ENCODE measurements at places on chromosomes 6 and 20.

- peak; percentile 74 for DNase-seq
Measured at GRCh38 chr6:132161283-132161682, 210.1 kb upstream of the CCN2 start.

- peak; percentile 98 for DNase-seq
Measured at GRCh38 chr6:26026833-26027490, 60.3 kb upstream of the HFE start.

GRCh38 chr20:35472209-35472608 lies 16.8 kb downstream of the CEP250 start:
- no peak for DNase-seq

DNA sequence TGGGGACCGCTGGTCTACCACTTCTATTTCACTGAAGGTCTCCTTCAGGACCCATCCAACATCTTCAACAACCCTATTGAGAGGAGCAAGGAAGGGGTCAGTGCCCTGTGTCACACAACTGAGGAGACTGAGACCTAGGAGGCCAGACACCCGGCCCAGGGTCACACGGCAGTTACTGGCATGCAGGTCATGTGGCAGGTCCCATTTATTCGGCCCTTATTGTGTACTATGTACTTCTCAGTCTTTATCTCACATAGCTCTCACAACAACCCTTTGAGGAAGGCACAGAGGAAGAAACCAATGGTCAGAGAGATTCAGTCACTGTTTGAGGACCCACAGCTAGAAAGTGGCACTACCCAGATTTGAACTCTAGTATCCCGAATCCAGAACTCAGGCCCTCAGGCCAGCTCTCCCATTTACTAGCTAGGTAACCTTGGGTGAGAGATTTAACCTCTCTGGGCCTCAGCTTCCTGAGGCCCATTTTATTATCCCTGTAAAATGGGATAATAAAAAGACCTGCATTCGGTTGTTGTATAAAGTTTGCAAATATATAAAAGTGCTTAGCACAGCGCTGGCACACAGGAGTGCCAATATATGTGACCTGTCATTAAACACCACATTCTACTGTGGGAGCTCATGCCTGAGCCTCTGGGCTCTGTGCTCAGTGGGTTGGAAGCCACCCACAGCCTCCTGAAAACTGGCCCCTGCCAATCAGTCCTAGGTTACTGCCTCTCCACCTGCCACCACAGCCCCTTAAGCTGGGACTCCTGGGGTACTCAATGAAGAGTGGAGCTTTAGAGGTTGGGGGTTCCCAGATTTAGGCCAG lies 15.8 kb downstream of the TFEB start:
- DNase-seq: no peak

- DNase-seq: no peak
Measured at GRCh38 chr6:7960141-7960540, 49.6 kb upstream of the TXNDC5 start.

GRCh38 chr6:9138936-9139335 lies 703.6 kb upstream of the SLC35B3 start:
- peak; percentile 9 for DNase-seq

DNA sequence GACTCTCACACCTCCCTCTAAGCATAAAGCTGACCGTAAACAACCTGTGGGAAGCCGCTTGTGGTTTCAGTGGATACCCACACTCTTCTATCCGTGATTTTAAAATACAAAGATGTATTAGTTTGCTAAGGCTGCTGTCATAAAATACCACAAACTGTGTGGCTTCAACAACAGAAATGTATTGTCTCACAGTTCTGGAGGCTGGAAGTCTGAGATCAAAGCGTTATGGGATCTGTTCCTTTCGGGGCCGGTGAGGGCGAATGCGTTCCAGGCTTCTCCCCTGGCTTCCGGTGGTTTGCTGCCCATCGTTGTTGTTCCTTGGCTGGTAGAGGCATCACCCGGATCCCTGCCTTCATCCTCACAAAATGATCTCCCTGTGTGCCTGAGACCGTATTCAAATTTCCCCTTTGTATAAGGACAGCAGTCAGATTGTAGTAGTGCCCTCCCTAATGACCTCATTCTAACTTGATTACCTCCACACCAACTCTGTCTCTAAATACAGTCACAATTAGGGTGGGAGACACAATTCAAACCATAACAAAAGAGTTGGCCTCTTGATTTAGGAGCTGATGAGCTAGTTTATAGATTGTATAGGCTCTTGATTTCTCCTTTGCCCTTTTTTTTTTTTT lies 210.6 kb upstream of the SOX4 start:
- DNase-seq: no peak

- DNase-seq: no peak
Measured at GRCh38 chr6:30077218-30077617, 1.6 kb upstream of the RNF39 start.

GRCh38 chr6:170347091-170347490 lies 40.5 kb downstream of the FAM120B start:
- DNase-seq: no peak

GRCh38 chr20:42082611-42083010 lies 464.4 kb upstream of the CHD6 start:
- DNase-seq: peak; percentile 28

DNA sequence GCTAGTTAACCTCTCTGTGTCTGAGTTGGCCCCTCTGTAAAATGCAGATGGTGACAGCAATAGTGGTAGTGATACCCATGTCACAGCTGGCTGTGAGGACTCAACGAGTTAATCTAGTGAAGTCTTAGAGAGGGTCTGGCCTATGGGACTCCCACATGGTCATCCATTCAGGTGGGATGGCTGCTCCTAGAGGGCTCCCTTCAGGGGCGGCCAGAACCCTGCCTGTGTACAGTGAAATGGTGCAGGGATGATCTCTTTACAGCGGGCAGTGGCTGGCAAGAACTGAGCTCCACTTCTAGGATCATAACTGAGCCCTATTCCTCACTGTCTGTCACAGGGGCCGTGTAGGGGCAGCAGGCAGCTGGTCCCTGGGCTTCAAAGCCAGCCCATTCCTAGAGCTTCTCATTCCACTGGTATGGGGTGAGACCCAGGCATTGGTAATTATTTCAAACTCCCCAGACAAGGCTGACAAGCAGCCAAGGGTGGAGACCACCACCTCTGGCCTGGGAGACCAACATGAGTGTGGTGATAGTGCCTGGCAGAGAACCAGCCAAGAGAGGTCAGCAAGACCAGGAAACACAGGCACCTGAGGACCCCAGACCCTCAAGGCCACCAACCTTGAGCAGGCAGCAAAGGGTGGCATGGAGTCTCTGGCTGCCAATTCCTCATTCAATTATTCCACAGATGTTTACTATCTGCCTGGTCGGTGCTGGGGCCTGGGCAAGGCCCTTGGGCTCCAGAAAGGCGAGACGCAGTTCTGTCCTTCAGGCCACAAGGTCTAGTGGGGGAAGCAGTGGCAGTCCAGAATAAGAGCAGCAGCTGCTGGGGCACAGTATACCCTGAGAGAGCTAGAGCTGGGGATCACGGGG lies 103.4 kb downstream of the MRPL14 start:
- no peak for DNase-seq

DNA sequence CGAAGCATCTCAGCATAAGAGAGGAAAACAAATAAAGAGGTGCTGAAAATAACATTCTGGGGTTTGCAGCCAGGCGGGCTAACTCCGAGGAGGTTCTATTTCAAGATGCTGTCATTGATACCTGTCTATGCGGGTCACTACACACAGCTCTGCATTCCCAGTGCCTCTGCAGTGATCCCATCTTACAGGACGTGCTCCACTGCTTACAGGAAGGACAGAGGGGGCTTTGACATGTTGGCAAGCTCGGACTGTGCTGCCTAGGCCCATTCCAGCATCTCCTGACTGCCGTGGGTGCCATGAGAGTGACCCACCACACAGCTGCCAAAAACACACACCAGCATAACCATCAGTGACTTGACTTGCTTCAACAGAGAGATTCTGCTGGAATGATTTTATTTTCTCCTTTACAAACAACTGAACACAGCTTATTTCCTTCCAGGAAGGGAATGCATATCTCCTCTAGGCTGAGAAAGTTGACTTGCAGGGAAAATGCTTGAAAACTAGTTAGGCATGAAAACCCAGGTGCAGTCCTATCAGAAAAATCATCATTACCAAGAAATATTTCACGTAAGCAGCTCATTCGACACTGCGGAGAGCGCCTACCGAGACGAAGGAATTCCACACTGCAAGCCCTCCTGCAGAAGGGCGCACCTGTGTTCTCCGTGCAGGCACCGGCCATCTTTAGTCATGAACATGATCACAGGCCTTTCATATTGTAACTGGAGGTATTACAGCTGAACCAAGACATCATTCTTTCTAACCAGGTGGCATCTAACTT lies 62.5 kb downstream of the RAMACL start:
- no peak for DNase-seq

DNA sequence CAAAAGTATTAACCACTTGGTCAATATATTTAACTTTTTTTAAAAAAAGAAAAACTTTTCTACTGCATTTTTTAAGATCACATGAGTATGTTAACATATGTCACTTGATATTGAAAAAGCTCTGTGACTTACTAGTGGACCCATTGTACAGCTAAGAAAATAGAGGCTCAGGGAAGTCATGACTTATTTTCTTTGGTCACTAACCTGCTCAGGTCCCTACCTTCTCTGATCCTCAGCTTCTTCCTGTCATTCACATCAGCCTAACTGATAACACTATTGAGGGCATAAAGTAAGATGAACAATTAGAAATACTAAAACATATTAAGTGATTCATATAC lies 19.8 kb downstream of the AGPAT4 start:
- no peak for DNase-seq

- DNase-seq: no peak
Measured at GRCh38 chr20:10807013-10807412, 133.2 kb upstream of the JAG1 start.

DNA sequence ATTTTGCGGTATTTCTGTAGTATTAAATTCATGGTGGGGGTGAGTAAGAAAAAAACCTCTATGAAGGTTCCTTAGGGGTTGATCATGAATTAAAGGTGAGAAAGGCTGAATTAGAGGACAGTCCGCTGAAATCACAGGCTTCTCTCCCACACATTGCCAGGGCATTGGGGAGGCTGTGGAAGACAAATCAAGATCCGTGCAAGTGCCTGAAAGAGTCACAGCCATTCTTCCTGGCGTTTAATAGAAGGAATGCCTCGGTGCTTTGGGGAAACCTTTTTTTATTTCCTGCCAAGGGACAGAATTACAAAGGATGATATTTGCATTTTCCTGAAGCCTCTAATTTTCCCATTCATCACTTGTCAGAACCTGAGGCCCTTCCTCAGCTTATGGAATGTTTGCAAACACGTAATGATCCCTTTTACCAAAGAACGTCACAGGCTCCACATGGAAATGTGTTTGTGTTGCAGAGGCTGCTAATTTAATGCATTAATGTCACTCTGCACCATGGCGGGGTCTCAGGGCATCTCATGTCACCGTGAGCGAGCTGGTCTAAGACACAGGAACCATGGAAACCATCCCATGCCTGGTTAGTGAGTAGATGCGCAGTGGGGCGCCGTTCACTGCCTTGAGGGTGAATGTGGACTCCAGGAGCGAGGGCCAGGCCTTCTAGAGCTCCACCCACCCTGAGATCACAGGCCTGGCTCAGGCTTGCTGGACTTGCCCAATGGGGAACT lies 185.9 kb upstream of the SULF2 start:
- no peak for DNase-seq

DNA sequence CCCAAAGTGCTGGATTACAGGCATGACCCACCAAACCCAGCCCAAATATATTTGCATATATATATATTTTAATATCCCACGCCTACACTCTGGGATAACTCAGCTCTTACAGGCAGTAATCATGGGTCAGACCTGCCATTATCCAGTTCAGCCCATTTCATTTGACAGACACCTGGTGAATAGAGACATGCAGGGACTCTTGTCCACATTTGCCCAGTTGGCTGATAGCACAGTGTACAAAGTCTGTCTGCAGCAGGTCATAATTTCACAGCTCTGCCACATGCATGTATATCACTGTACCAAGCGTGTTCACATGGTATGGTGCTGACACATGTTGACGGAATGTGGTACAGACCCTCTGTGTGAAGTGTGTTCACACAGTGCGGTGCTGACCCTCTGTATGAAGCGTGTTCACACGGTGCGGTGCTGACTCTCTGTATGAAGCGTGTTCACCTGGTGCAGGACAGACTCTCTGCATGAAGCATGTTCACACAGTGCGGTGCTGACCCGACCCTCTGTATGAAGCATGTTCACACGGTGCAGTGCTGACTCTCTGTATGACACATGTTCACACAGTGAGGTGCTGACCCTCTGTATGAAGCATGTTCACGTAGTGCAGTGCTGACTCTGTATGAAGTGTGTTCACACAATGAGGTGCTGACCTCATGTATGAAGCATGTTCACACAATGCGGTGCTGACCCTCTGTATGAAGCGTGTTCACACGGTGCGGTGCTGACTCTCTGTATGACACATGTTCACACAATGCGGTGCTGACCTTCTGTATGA lies 10.3 kb upstream of the SERPINB1 start:
- no peak for DNase-seq

DNA sequence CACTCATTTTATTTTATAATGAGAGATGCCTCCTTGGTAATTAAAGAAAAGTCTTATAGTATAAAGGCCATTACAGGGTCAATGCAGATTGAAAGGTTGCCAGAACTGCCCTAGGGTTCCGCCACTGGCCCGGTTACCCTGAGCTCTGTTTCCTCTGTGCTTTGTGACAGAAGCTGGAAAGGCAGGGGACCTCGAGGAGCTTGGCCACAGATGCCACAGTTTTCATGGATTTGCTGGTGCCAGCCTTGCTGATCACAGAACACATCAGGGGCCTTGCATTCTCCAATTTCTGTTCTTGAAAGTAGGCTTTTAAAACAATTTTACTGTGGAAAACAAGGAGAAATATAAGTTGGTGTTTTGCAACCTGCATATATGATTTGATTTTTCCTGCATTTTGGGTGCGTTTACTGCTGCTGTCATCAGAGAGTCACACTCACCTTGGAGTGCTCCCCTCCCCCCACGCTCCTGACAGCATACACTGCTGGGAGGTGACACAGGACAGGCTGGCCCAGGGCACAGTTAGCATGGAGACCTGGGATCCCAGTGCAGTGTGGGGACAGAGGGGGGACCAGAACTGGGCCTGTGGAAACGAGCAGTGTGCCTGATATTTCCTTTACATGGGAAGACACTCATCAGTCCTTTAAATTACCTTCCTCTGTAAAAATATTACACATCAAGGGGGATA lies 142.8 kb downstream of the CFAP61 start:
- DNase-seq: no peak

DNA sequence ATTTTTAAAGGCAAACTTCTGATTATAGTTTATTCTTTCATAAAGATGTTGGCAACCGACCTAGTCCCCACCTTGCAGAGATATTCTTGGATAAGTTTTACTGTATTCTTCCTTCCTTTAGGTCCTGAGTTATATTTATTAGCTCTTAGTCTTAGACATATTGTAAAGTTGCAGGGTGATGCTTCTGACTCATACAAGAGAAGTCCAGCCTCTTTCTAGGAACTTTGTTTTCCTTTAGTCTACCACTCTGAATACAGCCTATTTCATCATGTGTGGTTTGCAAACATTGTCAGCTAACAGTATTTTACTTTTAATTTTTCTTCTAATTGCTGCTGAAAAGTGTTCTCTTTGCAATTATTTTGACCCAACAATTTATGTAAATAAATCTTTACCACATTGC lies 686.7 kb downstream of the COL12A1 start:
- DNase-seq: peak; percentile 67

DNA sequence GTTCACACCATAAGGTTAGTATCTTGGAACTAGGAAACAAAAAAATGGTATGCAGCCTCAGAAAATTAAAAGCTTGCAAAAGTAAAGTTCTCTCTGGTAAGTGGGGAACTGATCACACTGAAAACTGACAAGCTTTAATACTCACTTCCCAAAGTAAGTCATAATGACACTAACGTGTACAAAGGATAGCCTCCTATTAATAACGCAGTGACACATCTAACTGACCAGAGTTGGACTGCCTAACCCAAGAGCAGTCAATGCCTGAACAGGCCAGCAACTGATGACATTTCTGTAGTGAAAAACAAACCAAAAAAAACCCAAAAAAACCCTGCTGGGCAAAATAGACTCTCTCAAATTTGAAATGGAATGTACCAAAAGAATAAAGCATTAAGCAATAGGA lies 30.7 kb downstream of the CHD6 start:
- no peak for DNase-seq

Data from fibroblast of skin of right biceps (primary cell).